ENCODE measurements at places on chromosomes 2 and 18. TPM values are rescaled to one million over a fixed set of nuclear protein-coding genes. Genes with fewer than 3 reads are reported as not detected.

EFR3B gene
- polyA plus RNA-seq, result 0.04 TPM

KATNAL2 gene
- 0.59 TPM for polyA plus RNA-seq

SCN1A gene
- polyA plus RNA-seq, result not detected

RPRM gene
- polyA plus RNA-seq, result not detected

SLC5A7 gene
- not detected for polyA plus RNA-seq

RESP18 gene
- not detected for polyA plus RNA-seq

CABYR gene
- 2.0 TPM for polyA plus RNA-seq

CTAGE1 gene
- not detected for polyA plus RNA-seq

ADCYAP1 gene
- polyA plus RNA-seq, result not detected

SLC14A1 gene
- polyA plus RNA-seq, result 3.5 TPM

DSC3 gene
- not detected for polyA plus RNA-seq

GPR39 gene
- polyA plus RNA-seq, result not detected

IL36A gene
- not detected for polyA plus RNA-seq

INHBB gene
- polyA plus RNA-seq, result not detected

SPATA3 gene
- polyA plus RNA-seq, result not detected

MYO7B gene
- 1.1 TPM for polyA plus RNA-seq

GALNT14 gene
- 0.68 TPM for polyA plus RNA-seq

MAL gene
- polyA plus RNA-seq, result 10.2 TPM

IL37 gene
- not detected for polyA plus RNA-seq

AQP12A gene
- not detected for polyA plus RNA-seq

KRTCAP3 gene
- 1.6 TPM for polyA plus RNA-seq

CENPA gene
- polyA plus RNA-seq, result not detected

B3GNT7 gene
- 3.3 TPM for polyA plus RNA-seq

VWC2L gene
- not detected for polyA plus RNA-seq

VIL1 gene
- polyA plus RNA-seq, result 0.28 TPM

DOK6 gene
- polyA plus RNA-seq, result not detected

LAMA1 gene
- polyA plus RNA-seq, result not detected

CRACDL gene
- polyA plus RNA-seq, result not detected

CDH2 gene
- not detected for polyA plus RNA-seq

FSIP2 gene
- not detected for polyA plus RNA-seq

PSD4 gene
- 36.4 TPM for polyA plus RNA-seq

COL4A4 gene
- 20.8 TPM for polyA plus RNA-seq

KIF1A gene
- not detected for polyA plus RNA-seq

UGT1A7 gene
- polyA plus RNA-seq, result not detected

LYPD1 gene
- not detected for polyA plus RNA-seq

CRYGD gene
- polyA plus RNA-seq, result not detected

CHST9 gene
- polyA plus RNA-seq, result not detected

MYO3B gene
- 0.23 TPM for polyA plus RNA-seq

SGPP2 gene
- 3.1 TPM for polyA plus RNA-seq

HADHB gene
- polyA plus RNA-seq, result 104 TPM

MBD2 gene
- polyA plus RNA-seq, result 12.3 TPM

DSG4 gene
- polyA plus RNA-seq, result not detected

TBR1 gene
- polyA plus RNA-seq, result not detected

TMEM17 gene
- not detected for polyA plus RNA-seq

IL1R1 gene
- not detected for polyA plus RNA-seq

GRHL1 gene
- polyA plus RNA-seq, result 0.16 TPM

RAX gene
- polyA plus RNA-seq, result not detected

SLC4A5 gene
- polyA plus RNA-seq, result 1.2 TPM

PROM2 gene
- not detected for polyA plus RNA-seq

NEU2 gene
- not detected for polyA plus RNA-seq

CACNB4 gene
- polyA plus RNA-seq, result 0.43 TPM

LRATD1 gene
- not detected for polyA plus RNA-seq

LANCL1 gene
- 16.5 TPM for polyA plus RNA-seq

AQP12B gene
- not detected for polyA plus RNA-seq

SEH1L gene
- 27.2 TPM for polyA plus RNA-seq

NGEF gene
- polyA plus RNA-seq, result not detected

Measured in IgD-negative memory B cell (primary cell).